ENCODE measurements at places on chromosomes 12 and 14. TPM values are rescaled to one million over a fixed set of nuclear protein-coding genes. Genes with fewer than 3 reads are reported as not detected.

- H3K27me3 ChIP-seq = no peaks in the 10 kb centered on the region
- H3K27ac ChIP-seq = no peak overlapping the region
- no peaks in the 10 kb centered on the region for H3K36me3 ChIP-seq
- DNase-seq = no peak
- H3K4me1 ChIP-seq = no peaks in the 10 kb centered on the region
- no peak overlapping the region for H3K4me3 ChIP-seq
Measured at GRCh38 chr12:24083838-24084237, 134.4 kb upstream of the SOX5 start.

- H3K27me3 ChIP-seq = no peaks in the 10 kb centered on the region
- no peaks in the 10 kb centered on the region for H3K36me3 ChIP-seq
- DNase-seq = no peak
- H3K27ac ChIP-seq = no peak overlapping the region
Measured at GRCh38 chr12:56234746-56235436, 5.0 kb downstream of the SLC39A5 start.

DNA sequence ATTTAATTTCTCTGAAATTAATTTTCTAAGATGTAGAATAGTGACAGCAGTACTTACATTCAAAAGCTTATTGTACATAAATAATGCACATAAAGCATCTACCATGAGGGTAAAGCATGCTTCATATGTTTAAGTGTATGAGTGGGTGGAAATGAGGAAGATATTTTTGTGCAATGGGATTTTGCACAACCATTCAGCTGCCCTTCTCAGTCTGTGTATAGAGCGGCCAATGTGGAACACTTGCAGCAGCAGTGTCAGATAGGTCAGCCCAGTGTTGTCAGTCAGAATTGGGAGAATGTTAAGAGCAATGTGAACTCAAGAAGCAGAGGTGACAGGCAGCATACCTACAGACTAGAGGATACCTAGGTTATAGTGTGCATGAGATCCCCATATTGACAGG is 72.5 kb upstream of the ATP2B1 start:
- H3K4me1 ChIP-seq = peaks cover 14% of the 10 kb centered on the region
- no peak overlapping the region for H3K27ac ChIP-seq
- no peak for DNase-seq
- H3K4me3 ChIP-seq = no peak overlapping the region
- H3K27me3 ChIP-seq = no peaks in the 10 kb centered on the region
- H3K36me3 ChIP-seq = no peaks in the 10 kb centered on the region

- H3K27ac ChIP-seq = no peak overlapping the region
- DNase-seq = no peak
- H3K4me3 ChIP-seq = no peak overlapping the region
- H3K36me3 ChIP-seq = no peaks in the 10 kb centered on the region
Measured at GRCh38 chr14:58662759-58663158, 25.0 kb downstream of the DACT1 start.

DNA sequence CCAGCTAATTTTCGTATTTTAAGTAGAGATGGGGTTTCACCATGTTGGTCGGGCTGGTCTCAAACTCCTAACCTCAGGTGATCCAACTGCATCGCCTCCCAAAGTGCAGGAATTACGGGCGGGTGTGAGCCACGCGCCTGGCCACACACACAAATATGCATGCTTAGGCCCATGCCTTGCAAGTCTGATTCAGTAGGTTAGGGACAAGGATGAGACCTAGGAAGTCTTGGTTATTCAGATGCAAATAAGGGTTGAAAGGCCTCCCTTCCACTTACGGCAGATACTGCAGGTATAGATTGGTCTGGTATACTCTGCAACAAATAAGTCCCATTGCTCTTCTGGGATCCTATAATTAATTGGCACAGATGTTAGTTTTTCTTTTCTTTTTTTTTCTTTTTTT is 32.9 kb downstream of the TXNRD1 start:
- no peaks in the 10 kb centered on the region for H3K4me1 ChIP-seq
- DNase-seq = no peak
- no peak overlapping the region for H3K27ac ChIP-seq

DNA sequence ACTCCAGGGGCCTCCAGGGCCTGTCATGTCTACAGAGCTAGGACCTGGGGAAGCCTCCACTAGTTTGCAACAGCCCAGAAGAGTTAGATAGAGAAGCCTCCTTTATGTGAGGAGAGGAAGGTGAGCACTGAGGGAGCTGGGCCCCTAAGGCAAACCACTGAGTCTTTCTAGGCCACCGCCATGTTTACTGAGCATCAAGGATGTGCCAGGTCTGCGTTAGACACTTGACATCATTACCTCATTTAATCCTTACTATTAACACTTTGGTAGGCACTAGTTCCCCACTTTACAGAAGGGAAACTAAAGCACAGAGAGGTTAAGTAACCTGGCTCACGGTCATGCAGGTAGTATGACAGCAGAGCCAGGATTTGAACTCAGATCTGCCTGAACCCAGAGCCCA is 12.9 kb downstream of the CTDSP2 start:
- no peaks in the 10 kb centered on the region for H3K27me3 ChIP-seq
- no peak for DNase-seq
- peaks cover 7% of the 10 kb centered on the region for H3K36me3 ChIP-seq
- peaks cover 90% of the 10 kb centered on the region for H3K4me1 ChIP-seq
- H3K4me3 ChIP-seq = no peak overlapping the region

DNA sequence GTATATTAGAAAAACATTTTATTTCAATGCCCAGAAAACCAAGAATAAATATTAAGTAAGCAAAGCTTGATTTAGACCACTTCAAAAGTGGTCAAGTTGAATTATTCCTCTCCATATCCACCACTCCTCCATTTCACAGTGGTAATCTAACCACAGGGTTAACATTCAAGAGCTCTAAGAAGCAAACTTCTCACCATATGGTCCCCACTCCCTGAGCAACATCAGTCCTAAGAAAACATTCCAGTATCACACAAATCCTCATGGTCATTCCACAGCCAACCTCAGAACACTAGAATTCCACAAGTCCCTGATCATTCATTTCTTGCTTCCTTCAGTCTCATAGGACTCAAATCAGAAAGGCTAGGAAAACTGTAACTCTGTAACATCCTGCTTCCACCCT is 47.9 kb downstream of the ST8SIA1 start:
- H3K36me3 ChIP-seq = no peaks in the 10 kb centered on the region
- H3K27ac ChIP-seq = peak overlapping the region; percentile 44
- peak; percentile 79 for DNase-seq
- no peaks in the 10 kb centered on the region for H3K27me3 ChIP-seq
- H3K4me1 ChIP-seq = peaks cover 67% of the 10 kb centered on the region

GRCh38 chr12:57182918-57183575 is 33.5 kb upstream of the NXPH4 start:
- H3K27ac ChIP-seq = no peak overlapping the region
- no peak overlapping the region for H3K4me3 ChIP-seq
- DNase-seq = peak; percentile 77
- no peaks in the 10 kb centered on the region for H3K4me1 ChIP-seq

GRCh38 chr12:4041187-4041885 is 168.1 kb upstream of the PARP11 start:
- no peaks in the 10 kb centered on the region for H3K4me1 ChIP-seq
- H3K4me3 ChIP-seq = no peak overlapping the region
- H3K36me3 ChIP-seq = no peaks in the 10 kb centered on the region
- no peak overlapping the region for H3K27ac ChIP-seq

DNA sequence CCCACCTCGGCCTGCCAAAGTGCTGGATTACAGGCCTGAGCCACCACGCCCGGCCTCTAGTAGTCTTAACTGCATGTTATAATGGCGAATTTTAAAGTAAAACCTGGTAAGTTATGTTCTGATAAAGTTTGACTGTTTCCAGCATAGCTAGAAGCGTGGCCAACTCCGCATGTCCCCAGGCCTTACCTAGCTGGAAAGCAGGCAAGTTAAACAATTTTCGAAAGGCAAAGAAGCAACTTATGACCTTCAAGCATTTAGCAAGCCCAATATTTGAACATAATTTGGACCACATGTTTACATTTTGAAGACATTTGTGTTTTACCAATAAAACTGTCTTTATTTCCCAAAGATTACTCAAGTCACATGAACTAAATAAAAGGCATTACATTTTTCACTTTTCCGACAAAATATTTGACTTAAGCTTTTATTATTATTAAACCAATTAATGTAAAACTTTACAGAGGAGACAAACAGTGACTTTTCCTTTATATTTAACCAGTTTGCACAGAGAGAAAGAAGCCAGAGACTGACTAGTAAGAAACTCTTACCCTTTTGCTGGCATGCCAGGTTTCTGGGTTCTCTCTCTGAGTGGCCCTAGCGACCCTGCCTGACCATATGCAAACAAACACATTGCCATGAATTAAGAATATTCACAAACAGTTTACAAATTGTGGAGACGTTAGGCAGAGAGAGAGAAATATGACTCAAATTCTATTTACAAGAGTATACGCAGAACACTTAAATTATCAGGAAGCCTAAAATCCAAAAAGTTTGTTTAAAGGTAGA is 106.3 kb downstream of the RIN3 start:
- peak; percentile 25 for DNase-seq
- H3K36me3 ChIP-seq = peaks cover 5% of the 10 kb centered on the region
- no peak overlapping the region for H3K4me3 ChIP-seq
- peaks cover 24% of the 10 kb centered on the region for H3K4me1 ChIP-seq
- H3K27ac ChIP-seq = peak overlapping the region; percentile 50

GRCh38 chr14:99468081-99468480 is 12.6 kb downstream of the SETD3 start:
- no peak for DNase-seq
- H3K4me1 ChIP-seq = no peaks in the 10 kb centered on the region
- no peak overlapping the region for H3K4me3 ChIP-seq
- H3K36me3 ChIP-seq = peaks cover 7% of the 10 kb centered on the region
- no peak overlapping the region for H3K27ac ChIP-seq
- no peaks in the 10 kb centered on the region for H3K27me3 ChIP-seq

- no peaks in the 10 kb centered on the region for H3K27me3 ChIP-seq
- no peak for DNase-seq
- no peaks in the 10 kb centered on the region for H3K4me1 ChIP-seq
- H3K4me3 ChIP-seq = no peak overlapping the region
Measured at GRCh38 chr14:88746052-88746451, 46.7 kb downstream of the EML5 start.

GRCh38 chr14:33915682-33916081 is 35.2 kb downstream of the EGLN3 start:
- peaks cover 3% of the 10 kb centered on the region for H3K27me3 ChIP-seq
- DNase-seq = no peak
- no peak overlapping the region for H3K4me3 ChIP-seq

DNA sequence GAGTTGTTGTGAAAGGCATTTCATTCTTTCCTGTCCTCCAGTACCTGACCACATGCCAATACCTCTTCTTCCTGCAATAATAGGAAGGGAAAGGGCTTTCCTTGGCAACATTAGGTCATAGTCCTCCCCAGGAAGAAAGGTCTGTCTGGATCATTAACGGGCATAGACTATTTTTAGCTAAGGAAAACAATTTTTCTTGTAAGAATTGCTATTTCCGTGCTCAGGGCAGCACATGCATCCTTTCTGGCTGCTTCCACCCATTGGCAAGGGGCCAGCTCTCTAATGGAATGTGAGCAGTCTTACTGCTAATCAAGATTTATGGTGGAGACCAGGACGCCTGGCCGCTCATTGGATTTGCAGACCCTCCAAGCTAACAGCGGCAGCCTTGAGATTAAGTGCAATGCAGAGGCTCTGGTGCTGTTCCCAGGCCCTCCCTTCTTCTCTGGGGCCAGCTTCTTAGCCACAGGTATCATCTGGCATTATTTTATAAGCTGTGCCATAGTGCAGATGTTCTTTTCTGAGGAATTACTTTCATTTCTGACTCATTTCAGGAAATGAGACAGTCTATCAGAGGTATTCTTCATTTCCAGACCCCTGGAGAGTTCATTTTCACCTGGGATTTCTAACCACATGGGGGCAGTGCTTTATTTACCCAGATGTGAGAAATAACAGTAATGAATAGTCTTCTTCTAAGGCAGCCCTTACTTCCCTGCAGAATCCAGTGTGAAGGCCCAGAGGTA is 52.9 kb downstream of the ANO6 start:
- no peaks in the 10 kb centered on the region for H3K27me3 ChIP-seq
- H3K27ac ChIP-seq = peak overlapping the region; percentile 60
- peak overlapping the region; percentile 23 for H3K4me3 ChIP-seq

Gene IL22
- total RNA-seq = not detected

Gene TRPV4
- 1.6 TPM for total RNA-seq

Gene SLC17A8
- not detected for total RNA-seq

Gene CLEC1A
- not detected for total RNA-seq

Gene PMEL
- total RNA-seq = 0.13 TPM

Gene GPR132
- total RNA-seq = not detected

Gene LGR5
- not detected for total RNA-seq

Gene CIROP
- not detected for total RNA-seq

Gene TMEM132D
- not detected for total RNA-seq

Gene PMCH
- not detected for total RNA-seq
